Activated T-helper 17 cell treated with anti-CD3 and anti-CD28 coated beads, Interleukin-2, amount 50 U/mL, for 72 hours (primary cell): ENCODE measurements at places on chromosomes 6 and 20. TPM values are rescaled to one million over a fixed set of nuclear protein-coding genes. Genes with fewer than 3 reads are reported as not detected.
A peak's percentile ranks its signal among the peaks of the same experiment; 100 is the strongest.

Gene TUBB2B
- not detected for total RNA-seq

Gene IRAK1BP1
- total RNA-seq, result 1.7 TPM

Gene HSPA1L
- total RNA-seq, result 2.9 TPM

Gene LAMA2
- 0.40 TPM for total RNA-seq

Gene HLA-DOA
- total RNA-seq, result 0.56 TPM

GRCh38 chr6:2037237-2037926, 208.0 kb downstream of the GMDS start:
- H3K36me3 ChIP-seq, result no peaks in the 10 kb centered on the region
- H3K27me3 ChIP-seq, result no peaks in the 10 kb centered on the region
- H3K27ac ChIP-seq, result no peak overlapping the region
- peak overlapping the region; percentile 32 for H3K4me3 ChIP-seq

- peaks cover 8% of the 10 kb centered on the region for H3K27me3 ChIP-seq
- H3K36me3 ChIP-seq, result no peaks in the 10 kb centered on the region
- ATAC-seq, result no peak
These were observed 25.2 kb downstream of the MAP7 start for GRCh38 chr6:136524936-136525413.

DNA sequence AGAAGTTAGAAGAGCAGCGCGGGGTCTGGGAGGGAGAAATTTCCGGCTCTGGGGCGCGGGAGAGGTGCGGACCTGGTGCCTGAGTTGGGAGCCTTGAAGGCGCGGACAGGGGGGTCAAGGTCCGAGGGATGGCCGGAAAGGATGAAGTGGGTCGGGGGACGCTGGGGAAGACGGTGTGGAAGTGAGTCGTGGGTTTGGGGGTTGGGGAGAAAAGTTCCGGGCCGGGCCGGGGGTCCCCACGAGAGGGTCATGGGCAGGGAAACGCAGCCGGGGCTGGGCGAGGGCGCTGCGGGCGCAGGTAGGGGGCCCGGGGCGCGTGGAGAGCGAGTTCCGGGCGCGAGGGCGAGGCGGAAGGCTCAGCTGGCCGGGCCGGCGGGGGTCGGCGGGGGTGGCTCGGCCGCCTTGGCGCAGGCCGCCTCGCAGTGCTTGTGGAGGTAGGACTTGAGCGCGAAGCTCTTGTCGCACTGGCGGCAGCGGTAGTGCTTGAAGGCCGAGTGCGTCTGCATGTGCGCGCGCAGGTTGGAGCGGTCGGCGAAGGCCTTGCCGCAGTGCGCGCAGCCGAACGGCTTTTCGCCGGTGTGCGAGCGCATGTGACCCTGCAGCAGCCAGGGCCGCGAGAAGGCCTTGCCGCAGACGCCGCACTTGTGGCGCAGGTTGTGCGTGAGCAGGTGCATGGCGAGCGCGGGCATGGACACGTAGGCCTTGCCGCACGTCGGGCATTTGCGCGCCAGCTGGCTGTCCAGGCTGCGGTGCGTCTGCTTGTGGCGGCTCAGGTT, 10.5 kb upstream of the SRXN1 start:
- H3K27me3 ChIP-seq, result peaks cover 52% of the 10 kb centered on the region
- no peak overlapping the region for H3K27ac ChIP-seq
- H3K4me3 ChIP-seq, result no peak overlapping the region
- H3K4me1 ChIP-seq, result peaks cover 5% of the 10 kb centered on the region
- H3K36me3 ChIP-seq, result peaks cover 11% of the 10 kb centered on the region
- ATAC-seq, result no peak

DNA sequence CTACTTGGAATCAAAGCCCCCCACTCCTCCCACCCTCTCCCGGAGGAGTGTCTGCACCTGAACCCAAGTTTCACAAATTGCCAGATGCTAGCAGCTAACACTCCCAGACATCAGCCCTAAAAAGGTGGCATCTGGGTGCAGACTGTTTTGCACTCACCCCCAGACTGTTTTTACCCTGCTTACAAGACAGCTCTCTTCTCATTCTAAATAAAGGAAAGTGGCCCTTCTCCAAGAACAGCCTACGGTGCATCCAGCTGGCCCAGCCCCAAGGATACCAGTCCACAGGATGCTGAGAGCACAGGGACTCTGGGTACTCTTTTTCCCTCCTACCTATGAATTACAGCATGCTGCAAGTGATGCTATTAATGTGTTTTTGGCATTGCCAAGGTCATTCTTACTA, 842.0 kb upstream of the FLRT3 start:
- H3K4me3 ChIP-seq, result no peak overlapping the region
- no peak overlapping the region for H3K27ac ChIP-seq
- no peaks in the 10 kb centered on the region for H3K27me3 ChIP-seq
- H3K4me1 ChIP-seq, result no peaks in the 10 kb centered on the region
- no peaks in the 10 kb centered on the region for H3K36me3 ChIP-seq
- no peak for ATAC-seq

GRCh38 chr20:38126932-38127621, 38.0 kb downstream of the TGM2 start:
- H3K27ac ChIP-seq, result no peak overlapping the region
- no peak overlapping the region for H3K4me3 ChIP-seq
- no peaks in the 10 kb centered on the region for H3K36me3 ChIP-seq
- peaks cover 4% of the 10 kb centered on the region for H3K4me1 ChIP-seq
- H3K27me3 ChIP-seq, result no peaks in the 10 kb centered on the region

GRCh38 chr6:3813150-3813780, 35.9 kb upstream of the FAM50B start:
- no peaks in the 10 kb centered on the region for H3K4me1 ChIP-seq
- no peak overlapping the region for H3K4me3 ChIP-seq
- ATAC-seq, result peak; percentile 88
- no peak overlapping the region for H3K27ac ChIP-seq
- no peaks in the 10 kb centered on the region for H3K36me3 ChIP-seq

- no peak for ATAC-seq
- H3K4me3 ChIP-seq, result no peak overlapping the region
- no peaks in the 10 kb centered on the region for H3K4me1 ChIP-seq
- H3K27me3 ChIP-seq, result no peaks in the 10 kb centered on the region
These were observed 215.6 kb downstream of the PACRG start for GRCh38 chr6:162943369-162943768.
